ENCODE measurements at places on chromosomes 13 and 19. TPM values are rescaled to one million over a fixed set of nuclear protein-coding genes. Genes with fewer than 3 reads are reported as not detected.

Gene ITGBL1
- polyA plus RNA-seq = 0.71 TPM

Gene BEST2
- polyA plus RNA-seq = not detected

Gene ZIK1
- polyA plus RNA-seq = 17.0 TPM

Gene NBEA
- polyA plus RNA-seq = 16.9 TPM

Gene FUT3
- polyA plus RNA-seq = 0.56 TPM

Gene COL4A1
- polyA plus RNA-seq = 679 TPM

Gene C1QTNF9
- polyA plus RNA-seq = 0.59 TPM

Gene KLK3
- 0.43 TPM for polyA plus RNA-seq

Gene LIN7B
- 8.9 TPM for polyA plus RNA-seq

Measured in right renal pelvis (tissue), 4 donors.